ENCODE measurements at places on chromosomes 16 and 17.

DNA sequence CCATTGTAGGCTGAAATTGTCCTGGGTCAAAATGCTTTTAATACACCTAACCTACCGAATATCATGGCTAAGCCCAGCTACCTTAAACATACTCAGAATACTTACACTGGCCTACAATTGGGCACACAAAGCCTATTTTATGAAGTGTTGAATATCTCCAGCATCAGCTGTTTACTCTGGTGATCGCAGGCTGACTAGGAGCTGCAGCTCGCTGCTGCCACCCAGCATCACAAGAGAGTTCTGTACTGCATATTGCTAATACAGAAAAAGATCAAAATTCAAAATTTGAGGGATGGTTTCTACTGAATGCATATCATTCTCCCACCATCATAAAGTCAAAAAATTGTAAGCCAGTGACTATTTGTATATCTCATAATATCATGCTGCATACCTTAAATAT, 55.3 kb downstream of the ULK2 start:
- DNase-seq = no peak

DNA sequence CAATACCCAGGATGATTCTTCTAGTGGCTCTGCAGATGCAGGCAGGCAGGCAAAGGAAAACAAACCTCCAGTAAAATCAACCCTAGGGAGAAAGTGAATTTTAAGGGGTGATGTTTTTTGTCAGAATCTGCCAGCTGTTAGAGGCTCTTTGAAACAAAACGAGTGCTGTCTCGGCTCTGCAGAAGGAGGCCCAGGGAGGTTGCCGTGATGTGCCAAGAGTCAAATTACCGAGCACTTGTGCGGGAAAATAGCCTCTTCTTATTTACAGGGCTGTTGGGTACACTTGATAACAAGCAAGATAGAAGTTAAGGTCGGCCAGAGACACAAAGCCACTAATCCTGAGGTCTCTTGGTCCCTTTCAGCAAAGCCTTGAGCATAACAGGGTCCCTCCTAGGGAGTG, 68.9 kb upstream of the EEF2KMT start:
- DNase-seq = no peak

DNA sequence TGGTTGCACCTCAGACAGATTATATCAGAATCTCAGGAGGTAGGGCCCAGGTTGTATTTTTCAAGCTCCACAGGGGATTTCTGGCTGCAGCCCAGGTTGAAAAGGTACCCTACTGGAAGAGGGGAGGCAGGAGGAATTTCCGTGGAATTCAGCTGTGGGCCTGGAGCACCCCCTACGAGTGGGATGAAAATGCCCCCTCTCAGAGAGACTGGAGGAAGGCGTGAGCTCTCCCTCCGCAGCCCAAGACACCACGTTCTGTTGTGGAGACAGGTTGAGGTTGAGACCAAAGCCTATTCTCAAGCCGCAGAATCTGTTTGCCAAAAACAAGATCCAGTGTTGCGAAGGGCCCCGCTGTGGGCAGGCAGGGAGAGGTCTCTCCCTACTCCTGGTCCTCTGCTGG, 102.0 kb downstream of the CCDC182 start:
- DNase-seq = no peak

GRCh38 chr17:50046179-50046578, 9.7 kb upstream of the ITGA3 start:
- DNase-seq = no peak

- no peak for DNase-seq
These were observed 172.5 kb downstream of the XYLT1 start for GRCh38 chr16:17298238-17298637.

DNA sequence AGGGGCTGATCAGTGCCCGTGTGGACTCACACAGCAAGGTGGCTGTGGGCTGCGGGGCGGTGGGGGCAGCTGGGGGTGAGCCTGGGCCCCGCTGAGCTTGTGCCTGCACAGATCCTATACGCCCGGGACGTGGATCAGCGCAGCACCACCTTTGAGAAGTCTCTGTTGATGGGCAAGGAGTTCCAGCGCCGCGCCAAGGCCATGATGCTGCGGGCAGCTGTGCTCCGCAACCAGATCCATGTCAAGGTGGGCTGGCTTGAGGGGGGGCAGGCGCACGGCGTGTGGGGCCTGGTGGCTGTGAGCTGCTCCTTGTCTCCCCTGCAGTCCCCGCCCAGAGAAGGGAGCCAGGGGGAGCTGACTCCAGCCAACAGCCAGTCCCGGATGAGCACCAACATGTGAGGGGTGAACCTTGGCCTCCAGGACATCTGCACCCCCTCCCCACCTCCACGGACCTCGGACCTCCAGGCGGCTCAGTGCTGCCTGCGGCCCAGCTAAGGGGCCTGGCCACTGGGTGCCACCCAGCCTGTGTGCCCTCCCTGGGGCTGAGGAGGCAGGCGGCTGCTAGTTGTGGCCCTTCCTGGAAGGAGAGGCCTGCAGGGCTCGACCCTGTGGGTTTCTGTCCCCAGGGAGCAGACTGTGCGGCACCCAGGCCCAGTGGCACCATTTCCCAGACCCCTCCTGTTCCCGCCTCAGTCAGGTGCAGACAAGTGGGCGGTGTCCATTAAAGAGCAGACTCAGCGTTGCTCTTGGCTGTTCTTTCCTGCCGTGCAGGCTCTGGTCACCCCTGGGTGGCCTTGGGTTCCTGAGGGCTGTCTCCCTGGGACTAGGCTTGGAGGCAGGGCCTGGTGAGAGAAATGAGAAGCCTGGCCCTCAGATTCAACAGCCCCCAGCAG, 5.3 kb downstream of the GPS1 start:
- no peak for DNase-seq

DNA sequence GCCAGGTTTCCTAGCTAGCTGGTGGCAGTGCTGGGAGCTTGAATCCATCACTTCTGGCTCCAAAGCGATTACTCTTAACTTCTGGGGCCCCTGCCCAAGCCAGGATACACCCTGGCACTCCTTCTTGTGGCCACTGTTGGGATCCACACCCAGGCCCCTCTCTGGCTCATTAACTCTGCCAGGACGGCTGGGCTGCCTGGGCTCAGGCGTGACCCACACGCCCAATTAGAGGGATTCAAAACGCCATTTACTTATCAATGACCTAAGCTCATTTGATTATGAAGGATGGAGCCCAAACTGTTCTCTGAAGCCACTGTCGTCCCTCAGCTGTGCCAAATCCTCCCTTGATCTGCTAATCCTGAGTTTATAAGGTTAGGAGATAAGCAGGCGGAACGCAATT, 79.7 kb upstream of the BRD7 start:
- DNase-seq = no peak

DNA sequence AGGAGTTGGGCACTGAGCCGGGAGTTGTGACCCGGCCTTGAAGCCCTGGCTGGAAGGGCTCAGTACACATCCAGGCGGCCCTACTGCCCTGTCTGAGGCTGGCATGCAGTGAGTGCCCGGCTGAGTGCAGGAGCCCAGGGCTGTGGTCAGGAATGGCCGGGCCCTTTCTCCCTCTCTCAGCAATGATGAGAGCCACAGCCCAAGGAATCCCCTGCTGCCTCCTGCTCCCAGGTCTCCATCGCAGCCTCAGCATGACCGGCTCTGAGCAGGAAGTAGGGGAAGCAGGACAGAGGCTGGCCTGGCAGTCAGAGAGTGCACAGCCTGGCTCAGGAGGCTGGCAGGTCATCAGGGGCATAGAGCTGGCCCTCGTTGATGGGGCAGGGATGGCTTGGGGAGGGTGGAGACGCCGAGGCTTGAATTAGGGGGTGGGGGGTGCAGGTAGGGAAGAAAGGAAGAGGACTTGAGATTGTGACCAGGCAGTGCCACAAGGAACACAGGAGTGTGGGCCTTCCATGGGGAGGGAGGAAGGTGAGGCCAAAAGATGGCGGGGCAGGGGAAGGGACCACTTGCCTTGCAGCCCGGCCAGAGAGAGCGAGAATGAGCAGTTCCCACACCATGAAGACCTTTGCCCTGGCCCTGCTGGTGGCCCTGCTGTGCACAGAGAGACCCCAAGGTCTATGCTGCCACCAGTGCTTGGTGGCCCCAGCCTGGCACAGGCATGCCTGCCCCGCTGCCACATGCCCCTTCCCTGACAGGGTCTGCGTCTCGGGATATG, 32.1 kb upstream of the KRT17 start:
- DNase-seq = no peak

DNA sequence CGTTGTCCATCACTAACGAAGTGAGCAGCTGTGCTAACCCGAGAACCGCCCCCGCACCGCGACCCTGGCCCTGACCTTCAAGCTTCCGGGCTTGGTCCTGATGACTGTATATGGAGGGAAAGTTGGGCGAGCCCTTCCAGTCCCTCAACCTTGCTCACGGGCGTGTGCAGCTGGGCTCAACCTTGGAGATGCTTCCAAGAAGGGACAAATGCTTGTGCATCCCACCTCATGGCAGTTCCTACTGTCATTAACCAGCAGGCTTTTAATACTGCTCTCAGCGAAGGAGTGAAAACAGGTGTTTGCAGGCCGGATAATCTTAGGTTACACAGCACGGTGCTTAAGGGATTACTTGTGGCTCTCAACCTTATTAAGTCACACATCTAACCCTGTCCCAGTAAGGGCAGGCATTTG, 33.5 kb downstream of the SRL start:
- DNase-seq = no peak

- DNase-seq = peak; percentile 49
These were observed 75.3 kb upstream of the AMZ2 start for GRCh38 chr17:68172461-68172954.

DNA sequence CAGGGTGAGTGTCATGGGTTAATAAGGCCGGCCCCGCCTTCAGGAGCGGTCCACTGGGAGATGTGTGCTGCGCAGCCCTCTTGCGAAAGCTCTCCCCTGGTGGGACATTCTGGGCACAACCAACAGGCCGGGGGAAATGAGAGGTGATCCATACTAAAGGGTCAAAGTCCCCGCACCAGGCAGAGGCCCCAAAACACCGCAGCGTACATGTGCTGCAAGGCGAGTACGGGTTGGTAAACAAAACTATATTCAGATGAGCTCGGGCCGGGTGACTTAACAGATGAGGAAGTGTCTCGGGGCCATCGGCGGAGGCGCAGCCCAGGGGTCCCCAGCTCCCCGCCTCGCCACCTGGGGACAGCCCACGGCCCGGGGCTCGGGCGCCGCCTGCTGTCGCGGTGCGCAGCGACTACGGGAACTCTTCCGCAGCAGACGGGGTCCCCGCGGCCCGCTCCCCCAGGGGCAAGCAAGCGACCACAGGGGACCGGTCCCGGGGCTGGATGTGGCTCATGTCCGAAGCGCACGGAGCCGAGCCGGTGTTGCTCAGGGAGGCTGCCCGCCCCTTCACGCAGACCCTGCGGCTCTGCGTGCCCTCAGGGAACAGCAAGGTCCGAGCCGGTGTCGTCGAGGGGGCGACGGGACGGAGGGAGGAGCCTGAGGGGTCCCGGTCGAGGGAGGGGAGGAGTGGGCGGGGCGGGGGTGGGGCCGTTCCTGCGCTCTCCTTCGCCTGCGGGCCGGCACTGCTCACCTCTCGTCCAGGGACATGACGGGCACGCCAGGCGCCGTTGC, at the start of gene RAB37:
Gene RAB37 (plus strand): TSS at position 744 of the 786 bp plus-strand sequence. CDS start 17 bp downstream, at position 761.
- no peak for DNase-seq

- no peak for DNase-seq
These were observed 9.5 kb downstream of the ZNF764 start for GRCh38 chr16:30548416-30549253.

Measured in activated T-helper 1 cell treated with anti-CD3 and anti-CD28 coated beads, Interleukin-2, amount 50 U/mL, for 16 hours (primary cell).